ENCODE measurements at places on chromosomes 4 and X.

DNA sequence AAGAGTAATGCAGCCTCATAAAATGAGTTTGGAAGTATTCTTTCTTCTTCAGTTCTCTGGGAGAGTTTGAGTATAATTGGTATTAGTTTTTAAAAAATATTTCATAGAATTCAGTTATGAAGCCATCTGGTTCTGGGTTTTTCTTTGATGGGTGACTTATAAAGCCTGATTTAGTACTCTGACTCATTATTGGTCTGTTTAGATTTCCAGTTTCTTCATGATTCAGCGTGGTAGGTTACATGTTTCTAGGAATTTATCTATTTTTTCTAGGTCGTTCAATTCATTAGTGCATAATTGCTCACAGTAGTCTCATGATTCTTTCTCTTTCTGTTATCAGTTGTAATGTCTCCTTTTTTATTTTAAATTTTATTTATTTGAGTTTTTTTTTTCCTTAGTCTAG is 111.2 kb downstream of the CEP44 start:
- DNase-seq: no peak

GRCh38 chr4:172815499-172816164 is 353.0 kb upstream of the GALNT7 start:
- DNase-seq: no peak

DNA sequence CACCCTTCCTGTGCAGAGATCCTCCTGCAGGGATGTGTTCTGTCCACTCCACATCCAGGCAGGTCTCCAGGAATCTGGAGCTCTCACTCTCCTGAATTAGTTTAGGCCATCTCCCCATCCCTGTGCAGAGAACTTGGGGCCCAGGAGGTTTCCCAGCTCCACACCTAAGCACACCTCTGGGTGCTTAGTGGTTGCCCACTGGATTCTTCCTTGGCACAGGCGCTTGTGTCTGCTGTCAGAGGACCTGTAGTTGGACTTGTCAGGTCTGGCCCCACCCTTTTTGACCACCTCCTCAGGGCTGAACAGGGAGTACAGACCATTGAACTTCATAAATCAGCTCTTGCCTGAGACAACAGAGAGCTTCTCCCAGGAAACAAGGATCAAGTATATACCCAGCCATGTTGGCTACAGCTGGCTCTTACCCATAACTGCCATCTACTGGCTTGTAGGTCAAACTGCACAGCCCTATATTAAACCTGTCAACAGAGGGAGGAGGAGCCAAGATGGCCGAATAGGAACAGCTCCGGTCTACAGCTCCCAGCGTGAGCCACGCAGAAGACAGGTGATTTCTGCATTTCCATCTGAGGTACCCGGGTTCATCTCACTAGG is 275.5 kb downstream of the PPARGC1A start:
- no peak for DNase-seq

DNA sequence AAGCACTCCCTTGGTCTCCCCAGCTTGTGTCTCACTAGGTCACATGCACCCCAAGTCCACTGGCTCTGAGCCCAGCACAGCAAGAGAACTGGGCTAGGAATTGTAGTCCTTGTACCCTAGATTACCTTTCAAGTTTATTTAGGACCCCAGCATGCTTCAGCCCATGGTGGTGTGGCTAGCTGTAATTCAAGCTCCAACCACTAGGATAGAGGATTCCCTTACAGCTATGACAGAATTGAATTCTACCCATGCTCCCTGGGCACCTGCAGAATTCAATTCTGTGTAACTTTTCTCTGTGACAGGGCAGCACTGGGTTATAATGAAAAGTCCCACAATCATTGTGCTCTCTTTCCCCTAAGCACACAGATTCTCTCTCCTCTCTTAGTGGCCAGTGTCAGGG is 253.8 kb upstream of the DMD start:
- no peak for DNase-seq

- DNase-seq: no peak
These were observed 460.4 kb upstream of the BOD1L1 start for GRCh38 chr4:14087921-14088320.

DNA sequence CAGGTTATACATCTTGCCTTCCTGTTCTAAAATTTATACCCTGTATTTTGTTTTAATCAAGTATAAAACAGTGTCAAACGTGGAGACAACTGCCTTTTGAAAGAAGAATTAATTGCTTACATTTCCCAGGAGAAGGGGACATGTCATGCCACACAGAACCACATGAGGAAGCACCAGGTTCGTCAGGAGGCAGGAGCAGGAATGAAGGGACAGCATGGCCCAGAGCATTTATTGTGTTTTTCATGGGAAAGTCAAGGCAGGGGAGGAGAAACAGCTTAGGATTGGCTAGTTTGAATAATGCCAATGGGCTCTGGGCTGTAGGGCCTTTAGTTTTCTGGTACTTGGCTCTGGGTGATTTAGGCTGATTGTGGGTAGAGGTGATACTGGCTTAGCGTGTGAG is 203.7 kb downstream of the CFAP299 start:
- no peak for DNase-seq

Measured in memory B cell (primary cell).